Astrocyte (in vitro differentiated cells and primary cell): ENCODE measurements at places on chromosomes 3 and 15. TPM values are rescaled to one million over a fixed set of nuclear protein-coding genes. Genes with fewer than 3 reads are reported as not detected.

GRCh38 chr3:142098964-142099363 lies 50.4 kb downstream of the TFDP2 start:
- DNase-seq, result no peak

DNA sequence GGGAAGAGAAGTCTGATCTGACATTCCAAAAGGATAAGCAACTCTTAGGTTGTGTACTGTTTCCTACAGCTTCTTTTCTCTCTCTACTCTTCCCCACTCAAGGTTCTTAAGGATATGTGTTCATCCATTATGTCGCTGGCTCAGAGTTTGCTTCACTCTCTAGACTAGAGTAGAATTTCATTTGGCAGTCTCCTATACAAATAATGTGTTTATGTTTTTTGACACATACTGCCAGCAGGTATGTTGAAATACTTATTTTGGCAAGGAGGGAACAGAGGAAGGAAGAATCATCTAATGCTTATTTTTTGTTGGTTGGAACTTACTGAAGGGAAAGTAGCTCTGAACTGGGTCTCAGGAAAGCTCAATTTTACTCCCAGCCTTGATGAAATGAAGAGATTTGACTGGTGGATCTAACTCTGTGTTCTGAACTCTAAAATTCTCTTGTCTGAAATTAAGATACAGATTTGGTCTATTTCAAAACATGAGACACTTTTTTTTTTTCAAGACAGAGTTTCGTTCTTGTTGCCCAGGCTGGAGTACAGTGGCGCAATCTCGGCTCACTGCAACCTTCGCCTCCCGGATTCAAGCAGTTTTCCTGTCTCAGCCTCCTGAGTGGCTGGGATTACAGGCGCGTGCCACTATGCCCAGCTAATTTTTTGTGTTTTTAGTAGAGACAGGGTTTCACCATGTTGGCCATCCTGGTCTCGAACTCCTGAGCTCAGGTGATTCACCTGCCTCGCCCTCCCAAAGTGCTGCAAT lies 7.6 kb upstream of the EMC3 start:
- no peak for DNase-seq

- no peak for DNase-seq
Measured at GRCh38 chr3:72690629-72691028, 157.6 kb downstream of the SHQ1 start.

DNA sequence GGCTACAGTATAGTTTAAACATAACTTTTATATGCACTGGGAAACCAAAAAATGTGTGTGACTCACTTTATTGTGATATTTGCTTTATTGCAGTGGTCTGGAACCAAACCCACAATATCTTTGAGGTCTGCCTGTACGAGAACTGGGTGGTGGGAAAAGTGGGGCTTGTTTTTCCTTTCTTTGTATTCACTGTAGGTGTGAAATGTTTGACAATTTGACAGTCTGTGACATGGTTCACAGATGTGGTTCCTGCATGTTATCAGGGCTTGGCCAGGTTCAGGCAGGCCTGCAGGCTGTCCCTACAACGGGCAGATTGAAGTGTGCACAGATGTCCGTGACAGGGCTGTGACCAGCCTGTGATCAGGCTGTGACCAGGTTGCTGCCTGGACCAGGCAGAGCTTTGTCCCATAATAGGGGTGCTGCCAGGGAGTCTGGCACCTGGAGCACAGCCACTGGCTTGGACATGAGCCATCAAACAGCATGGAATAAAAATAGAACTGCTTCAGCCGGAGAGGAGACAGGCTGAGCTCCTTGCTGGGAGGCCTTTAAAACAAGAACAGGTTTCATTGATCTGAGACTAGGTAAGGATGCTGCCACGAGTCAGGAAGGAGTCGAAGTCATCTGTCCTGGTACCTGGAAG lies 61.0 kb downstream of the KLF13 start:
- peak; percentile 35 for DNase-seq

- DNase-seq, result peak; percentile 23
Measured at GRCh38 chr15:84878504-84878903, 6.0 kb upstream of the SLC28A1 start.

DNA sequence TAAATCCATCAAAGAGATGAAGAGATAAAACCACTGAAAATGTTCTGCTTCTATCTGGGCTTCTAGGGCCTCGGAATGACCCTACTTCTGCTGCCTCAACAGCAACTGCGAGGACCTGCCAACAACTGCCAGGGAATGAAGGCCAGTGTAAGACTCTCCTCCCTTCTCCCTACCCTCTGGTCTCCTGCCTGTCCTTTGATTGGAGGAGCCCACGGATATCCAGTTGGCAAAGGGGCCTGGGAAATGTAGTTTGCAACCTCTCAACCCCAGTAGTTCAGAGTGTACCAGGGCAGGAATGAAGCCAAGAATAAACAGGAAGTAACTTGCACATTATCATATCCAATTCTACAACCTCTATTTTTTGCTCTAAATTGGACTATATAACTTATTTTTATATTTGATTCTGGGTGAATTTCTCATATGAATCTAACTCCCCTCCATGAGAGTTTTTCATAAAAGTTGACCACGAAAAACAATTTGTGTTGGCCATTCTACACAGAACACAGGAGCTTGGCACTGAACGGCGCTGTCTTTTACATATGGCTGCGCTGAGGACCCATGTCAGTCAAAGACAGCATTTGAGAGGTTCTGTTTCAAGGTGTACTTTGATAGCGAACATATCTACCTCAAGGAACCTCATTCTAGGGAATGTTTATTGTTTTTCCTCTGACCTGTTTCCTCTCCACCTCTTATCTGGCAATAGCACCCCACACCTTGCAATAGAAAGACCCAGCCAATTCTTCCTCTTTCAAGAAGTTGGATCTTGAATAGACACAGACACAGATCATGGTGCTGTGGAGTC lies 91.1 kb upstream of the RNF7 start:
- DNase-seq, result no peak

DNA sequence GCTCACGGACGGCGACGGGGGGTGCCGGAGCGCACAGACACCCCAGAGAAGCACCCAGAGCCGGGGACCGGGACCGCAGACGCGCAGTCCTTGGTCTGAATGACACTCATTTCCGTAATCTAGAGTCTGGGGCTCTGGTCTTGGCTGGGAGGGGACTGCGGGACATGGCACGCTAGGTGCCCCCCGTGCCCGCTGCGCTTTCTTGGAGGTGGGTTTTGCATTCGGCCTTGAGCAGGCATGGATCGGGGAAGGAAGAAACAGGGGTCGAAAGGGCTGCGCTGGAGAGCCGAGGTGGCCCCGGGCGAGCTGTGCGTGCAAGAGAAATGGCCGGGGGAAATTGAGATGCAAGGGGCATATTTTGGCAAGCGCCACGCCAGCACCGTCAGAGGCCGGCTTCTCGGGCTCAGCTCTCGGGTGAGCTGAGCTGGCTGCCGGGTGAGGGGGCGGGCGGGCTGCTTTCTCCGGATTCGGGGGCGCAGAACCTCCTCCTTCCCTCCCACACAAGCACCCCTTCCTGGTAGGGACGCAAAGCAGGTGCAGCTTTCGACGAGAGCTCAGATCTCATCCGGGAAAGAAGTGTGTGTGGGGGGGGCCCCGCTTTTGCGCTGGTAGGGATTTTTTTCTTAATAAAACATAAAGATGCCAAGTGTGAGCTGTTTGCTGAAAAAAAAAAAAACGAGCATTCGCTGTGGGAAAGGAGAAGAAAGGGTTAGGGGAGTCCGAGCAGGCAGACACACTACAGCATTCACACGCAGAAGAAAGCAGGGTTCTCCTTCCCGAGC lies 963 bp upstream of the NTRK3 start:
- no peak for DNase-seq

Gene SUSD5
- 2.8 and 2.9 TPM in 2 replicates for total RNA-seq

Gene PLA2G4D
- total RNA-seq, result not detected in 2 replicates
